Thyroid gland (tissue), 4 donors: ENCODE measurements at places on chromosomes 5 and 9. TPM values are rescaled to one million over a fixed set of nuclear protein-coding genes. Genes with fewer than 3 reads are reported as not detected.

GRCh38 chr5:23648656-23649055, 141.2 kb downstream of the PRDM9 start:
- no peak overlapping the region for H3K27ac ChIP-seq
- no peak overlapping the region for H3K4me3 ChIP-seq
- no peaks in the 10 kb centered on the region for H3K36me3 ChIP-seq
- no peaks in the 10 kb centered on the region for H3K27me3 ChIP-seq
- H3K4me1 ChIP-seq = no peaks in the 10 kb centered on the region

DNA sequence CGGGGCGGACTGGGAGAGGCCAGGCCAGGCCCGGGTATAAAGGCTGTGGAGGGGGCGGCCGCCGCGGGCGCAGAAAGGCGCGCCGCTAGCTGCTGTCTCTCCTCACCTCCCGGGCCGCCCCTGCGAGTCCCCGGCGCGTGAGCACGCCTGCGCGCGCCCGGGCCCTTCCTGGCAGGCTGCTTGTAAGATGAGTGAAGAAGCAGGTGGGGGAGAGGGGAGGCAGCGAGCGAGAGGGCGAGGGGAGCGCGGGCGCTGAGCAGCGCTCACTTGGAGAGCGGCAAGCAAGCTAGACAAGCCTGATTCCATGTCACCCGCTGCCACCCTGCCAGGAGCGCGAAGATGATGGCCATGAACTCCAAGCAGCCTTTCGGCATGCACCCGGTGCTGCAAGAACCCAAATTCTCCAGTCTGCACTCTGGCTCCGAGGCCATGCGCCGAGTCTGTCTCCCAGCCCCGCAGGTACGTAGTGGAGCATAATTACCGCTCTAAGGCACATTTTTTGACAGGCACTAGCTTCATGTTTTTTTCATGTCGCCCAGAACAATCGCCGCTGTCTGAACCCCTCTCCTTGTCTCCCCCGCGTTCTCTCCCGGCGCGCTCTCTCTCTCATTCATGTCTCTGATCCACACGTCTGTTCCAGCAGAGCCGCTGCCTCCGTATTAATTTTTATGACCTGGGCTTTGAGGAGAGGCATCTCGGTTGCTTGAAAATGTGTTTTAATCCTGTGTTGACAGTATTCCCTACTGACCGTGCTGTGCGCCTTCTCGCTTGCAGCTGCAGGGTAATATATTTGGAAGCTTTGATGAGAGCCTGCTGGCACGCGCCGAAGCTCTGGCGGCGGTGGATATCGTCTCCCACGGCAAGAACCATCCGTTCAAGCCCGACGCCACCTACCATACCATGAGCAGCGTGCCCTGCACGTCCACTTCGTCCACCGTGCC, at the start of gene POU4F3:
TSS of gene POU4F3 (plus strand) at position 66 of the 941 bp plus-strand sequence. CDS start at position 340, 274 bp downstream.
- H3K4me1 ChIP-seq = peaks cover 8% of the 10 kb centered on the region
- peaks cover 42% of the 10 kb centered on the region for H3K27me3 ChIP-seq
- no peak within 1 kb of the TSS for H3K27ac ChIP-seq
- no peak within 1 kb of the TSS for H3K4me3 ChIP-seq
- H3K36me3 ChIP-seq = no peaks in the 10 kb centered on the region
- DNase-seq = no peak

GRCh38 chr9:130660683-130661450, 3.5 kb upstream of the PRDM12 start:
- DNase-seq = no peak
- H3K4me1 ChIP-seq = peaks cover 56% of the 10 kb centered on the region
- no peaks in the 10 kb centered on the region for H3K36me3 ChIP-seq
- no peak overlapping the region for H3K4me3 ChIP-seq
- H3K27me3 ChIP-seq = peaks cover 64% of the 10 kb centered on the region

DNA sequence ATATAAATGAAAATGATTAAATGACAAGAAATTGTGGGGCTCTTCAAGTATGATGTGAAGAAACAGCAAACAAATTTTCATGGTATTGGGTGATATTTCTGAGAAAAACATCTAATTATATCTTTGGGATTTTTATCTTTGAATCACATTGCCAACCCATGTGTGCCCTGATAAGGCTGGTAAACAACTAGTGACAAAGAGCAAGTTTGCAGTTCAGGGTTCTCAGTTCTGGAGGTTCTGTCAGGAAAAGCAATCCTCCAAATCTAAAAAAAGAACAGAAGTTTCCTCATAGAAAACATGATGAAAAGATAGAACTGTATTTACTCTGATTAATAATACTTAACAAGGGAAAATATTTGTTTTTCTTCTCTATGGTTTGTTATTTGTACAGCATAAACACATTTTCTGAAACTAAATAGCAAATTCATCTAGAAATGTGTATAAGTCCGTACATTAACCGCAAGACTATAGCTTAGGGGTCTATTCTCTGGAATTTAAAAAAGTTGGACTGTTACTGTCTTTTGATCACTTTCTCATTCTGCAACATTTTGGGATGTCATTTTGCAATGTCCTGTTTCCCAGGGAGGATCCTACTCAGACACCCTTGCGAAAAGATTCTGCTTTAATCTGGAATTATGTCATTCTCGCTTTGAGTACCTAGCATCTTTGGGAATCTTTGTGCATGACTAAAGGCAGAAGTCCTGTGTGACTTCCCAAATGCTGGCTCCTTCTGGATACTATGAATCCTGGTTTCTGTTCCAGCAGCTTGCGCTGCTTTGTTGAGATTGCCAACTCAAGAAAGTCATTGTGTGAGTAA, 308.5 kb downstream of the ADGRV1 start:
- no peak for DNase-seq
- no peaks in the 10 kb centered on the region for H3K27me3 ChIP-seq
- no peak overlapping the region for H3K27ac ChIP-seq
- H3K36me3 ChIP-seq = no peaks in the 10 kb centered on the region

GRCh38 chr9:121790841-121791240, 139.4 kb downstream of the DAB2IP start:
- no peaks in the 10 kb centered on the region for H3K27me3 ChIP-seq
- no peak overlapping the region for H3K4me3 ChIP-seq
- no peaks in the 10 kb centered on the region for H3K36me3 ChIP-seq

The SLC2A8 gene
- total RNA-seq = 31.9 TPM
